ENCODE measurements at places on chromosomes 3 and 15.
A peak's percentile ranks its signal among the peaks of the same experiment; 100 is the strongest.

DNA sequence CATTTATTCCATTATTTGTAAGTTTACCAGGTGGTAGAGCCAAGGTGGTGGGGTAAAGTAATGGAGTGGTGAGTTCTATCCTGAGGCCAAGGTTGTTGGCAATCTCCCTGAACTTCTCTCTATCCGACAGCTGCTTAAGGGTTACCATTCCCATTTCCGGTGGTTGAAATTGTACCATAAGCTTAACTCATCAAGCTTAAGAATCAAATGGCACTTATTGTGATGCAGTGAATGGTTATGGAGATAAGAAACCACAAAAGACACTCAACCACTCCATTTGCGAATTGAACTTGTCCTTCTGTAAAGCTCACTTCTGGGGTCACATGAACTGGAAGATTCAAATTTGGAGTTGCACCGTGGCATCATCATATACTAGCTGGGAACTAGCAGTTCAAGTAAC, 287.4 kb upstream of the SLCO3A1 start:
- DNase-seq = peak; percentile 21

DNA sequence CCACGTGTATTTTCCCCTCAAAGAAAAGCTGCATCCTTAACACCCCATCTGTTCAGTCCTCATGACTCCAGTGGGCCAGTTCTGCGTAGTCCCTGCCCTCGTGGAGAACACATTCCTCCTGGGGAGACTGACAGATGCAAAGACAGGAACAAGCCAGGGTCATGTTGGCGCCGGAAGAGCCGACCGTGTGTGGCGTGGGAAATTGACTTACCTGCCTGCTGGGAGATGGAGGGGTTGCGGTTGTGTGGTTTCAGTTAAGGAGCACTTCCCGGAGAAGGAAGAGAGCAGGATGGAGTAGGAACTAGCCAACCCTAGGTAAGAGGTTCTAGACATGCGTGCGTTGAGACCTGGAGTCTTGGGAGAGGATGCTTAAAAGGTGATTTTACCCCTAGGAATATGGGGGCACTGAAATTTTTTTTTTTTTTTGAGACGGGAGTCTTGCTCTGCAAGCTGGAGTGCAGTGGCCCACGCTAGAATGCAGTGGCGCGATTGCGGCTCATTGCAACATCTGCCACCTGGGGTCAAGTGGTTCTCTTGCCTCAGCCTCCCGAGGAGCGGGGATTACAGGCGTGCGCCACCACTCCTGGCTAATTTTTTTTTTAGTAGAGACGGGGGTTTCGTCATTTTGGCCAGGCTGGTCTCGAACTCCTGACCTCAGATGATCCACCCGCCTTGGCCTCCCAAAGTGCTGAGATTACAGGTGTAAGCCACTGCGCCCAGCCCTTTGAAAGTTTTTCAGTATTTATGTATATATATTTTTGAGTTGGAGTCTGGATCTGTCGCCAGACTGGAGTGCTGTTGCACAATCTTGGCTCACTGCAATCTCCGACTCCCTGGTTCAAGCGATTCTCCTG, 1.4 kb downstream of the VHL start:
- DNase-seq = no peak

- DNase-seq = no peak
These were observed 4.8 kb downstream of the PAQR9 start for GRCh38 chr3:142958707-142959106.

DNA sequence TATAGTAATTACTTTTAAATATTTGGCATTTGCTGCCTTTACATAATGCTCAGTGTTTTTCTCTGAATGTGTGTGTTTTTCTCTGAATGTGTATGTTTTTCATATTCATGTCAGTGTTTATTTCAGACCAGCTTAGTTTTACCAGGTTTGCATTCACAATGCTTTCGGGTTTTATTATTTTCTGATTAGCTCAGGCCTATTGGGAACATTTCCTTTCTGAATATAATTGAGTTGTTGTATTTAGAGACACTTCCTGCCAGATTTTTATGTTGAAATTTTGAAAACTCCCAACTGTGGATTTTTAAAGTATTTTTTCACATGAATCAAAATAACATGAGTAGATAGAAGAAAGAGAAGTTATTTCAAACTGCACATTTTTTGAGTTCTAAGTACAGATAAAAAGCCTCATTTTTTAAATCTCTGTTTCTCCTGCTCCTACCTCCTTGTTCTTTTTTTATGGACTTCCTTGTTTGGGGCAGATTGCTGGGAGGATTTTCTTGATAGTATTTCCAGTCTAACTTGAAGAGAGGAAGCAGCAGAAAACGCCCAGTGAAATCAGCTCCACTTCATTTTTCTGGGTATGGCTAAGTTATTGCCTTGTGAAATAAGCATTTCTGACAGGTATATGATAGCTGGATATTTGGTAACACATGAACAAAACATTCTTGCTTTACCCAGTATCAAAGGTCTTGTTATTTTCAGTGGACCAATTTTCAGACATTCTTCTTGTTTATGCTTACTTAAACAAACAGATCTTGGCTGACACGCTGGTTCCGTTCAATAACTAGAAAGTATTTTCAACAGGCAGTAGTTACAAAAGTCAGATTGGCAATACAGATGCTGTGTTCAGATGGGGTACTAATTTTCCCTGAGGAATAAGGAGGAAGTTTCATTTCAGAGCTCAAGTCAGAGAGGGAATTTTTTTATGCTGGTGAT, 70.7 kb downstream of the RIOX2 start:
- no peak for DNase-seq

GRCh38 chr3:5136919-5137429, 14.9 kb downstream of the ARL8B start:
- no peak for DNase-seq

All from H4 (cell line).